ENCODE measurements at places on chromosomes 3 and 15.

DNA sequence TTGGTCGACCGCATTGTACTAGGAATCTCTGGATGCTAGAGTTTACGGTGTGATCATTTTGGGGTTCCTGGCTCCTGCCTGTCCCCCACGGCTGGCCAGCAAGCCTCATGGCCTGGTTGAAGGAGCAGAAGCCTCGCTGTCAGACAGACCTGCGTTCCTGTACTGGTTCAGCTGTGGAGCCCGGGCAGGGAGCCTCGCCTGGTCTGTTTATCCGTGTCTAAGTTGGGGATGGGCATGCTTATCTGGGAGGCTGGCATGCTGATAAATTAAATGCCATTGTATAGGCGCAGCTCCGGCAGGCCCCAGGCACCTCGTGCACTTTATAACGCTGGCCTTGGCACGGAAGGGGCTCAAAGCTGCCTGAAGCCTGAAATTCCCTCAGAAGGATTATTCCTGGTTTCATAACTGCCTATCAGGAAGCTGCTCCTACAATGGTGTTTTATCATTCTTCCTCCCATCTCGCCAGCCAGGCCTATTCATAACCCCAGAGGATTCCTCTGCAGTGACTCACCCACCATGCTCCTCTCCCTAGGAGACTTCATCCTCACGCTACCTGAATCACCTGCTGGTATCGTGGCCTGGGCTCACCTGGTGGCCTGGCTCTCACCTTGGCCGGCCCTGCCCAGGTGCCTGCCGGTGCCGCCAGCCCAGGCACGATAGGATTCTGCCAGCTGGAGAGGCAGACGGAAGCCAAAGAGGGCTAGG, 110.9 kb downstream of the ASB7 start:
- DNase-seq = no peak

DNA sequence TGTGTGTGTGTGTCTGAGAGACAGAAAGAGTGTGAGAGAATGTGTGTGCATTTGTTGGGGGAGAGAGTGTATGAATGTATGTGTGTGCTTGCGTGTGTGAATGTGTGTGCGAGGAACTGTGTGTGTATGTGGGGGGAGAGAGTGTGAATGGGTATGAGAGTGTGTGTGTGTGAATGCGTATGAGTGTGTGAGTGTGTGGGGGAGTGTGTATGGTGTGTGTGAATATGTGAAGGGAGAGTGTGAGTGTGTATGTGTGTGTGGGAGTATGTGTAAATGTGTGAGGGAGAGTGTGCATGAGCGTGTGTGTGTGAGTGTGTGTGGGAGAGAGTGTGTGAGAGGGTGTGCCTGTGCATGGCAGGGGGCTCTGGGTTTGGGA, 79.8 kb upstream of the ABHD17C start:
- no peak for DNase-seq

DNA sequence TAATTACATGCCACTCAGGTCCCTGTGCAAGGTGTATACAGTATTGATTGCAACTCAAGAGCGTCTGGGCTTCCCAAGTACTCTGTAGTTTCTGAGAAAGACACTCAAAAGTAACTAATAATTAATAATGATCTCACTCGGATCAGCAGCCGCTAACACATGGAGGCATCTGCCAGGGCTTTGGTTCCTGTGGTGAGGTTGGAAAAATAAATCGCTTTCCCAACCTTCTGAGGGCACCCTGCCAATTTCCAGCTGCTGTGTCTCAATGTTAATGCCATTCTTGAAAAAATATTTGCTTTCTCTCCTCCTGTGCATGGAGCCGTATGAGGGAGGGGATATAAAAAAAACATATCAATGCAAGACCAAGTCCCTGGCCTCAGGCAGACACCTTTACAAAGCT, 116.5 kb upstream of the SLC2A2 start:
- DNase-seq = no peak

- no peak for DNase-seq
These were observed 105.0 kb upstream of the TLE3 start for GRCh38 chr15:70202756-70203155.

DNA sequence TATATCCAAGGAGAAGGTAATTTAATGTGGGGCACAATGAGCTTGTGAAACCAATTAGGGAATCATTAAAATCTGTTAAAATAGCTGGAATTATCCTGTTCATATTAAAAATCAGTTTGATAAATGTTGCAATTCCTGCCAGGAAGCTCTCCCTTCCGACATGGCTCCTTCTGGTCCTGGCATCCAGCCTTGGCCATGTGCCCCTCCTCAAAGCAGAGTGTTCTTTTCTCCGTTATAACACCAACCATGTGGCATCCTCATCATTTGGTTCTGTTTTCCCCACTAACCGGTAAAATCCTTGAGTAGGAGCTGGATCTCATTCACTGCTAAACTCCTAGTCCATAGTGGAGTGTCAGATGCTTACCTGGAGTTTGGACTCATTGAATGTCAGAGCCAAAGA, 127.2 kb downstream of the ARNT2 start:
- DNase-seq = no peak

Measured in activated CD8-positive, alpha-beta memory T cell treated with anti-CD3 and anti-CD28 coated beads for 1 hour (primary cell).